ENCODE measurements at places on chromosomes 6 and 20.

DNA sequence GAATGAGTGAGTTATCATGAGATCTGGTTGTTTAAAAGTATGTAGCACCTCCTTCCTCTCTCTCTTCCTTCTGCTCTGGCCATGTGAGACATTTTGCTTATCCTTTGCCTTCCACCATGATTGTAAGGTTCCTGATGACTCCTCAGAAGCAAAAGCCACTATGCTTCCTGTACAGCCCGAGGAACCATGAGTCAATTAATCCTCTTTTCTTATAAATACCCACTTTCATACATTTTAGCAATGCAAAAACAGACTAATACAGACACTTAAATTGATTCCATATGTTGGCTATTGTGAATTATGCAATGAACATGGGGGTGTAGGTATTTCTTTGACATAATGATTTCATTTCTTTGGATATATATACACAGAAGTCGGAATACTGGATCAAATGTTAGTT is 792.8 kb upstream of the EYS start:
- no peak for DNase-seq
- no peaks in the 10 kb centered on the region for H3K36me3 ChIP-seq
- no peak overlapping the region for H3K4me3 ChIP-seq
- H3K4me1 ChIP-seq, result no peaks in the 10 kb centered on the region

- H3K4me1 ChIP-seq, result peaks cover 11% of the 10 kb centered on the region
- H3K27ac ChIP-seq, result no peak overlapping the region
These were observed 195.7 kb downstream of the CENPW start for GRCh38 chr6:126535595-126535994.

GRCh38 chr6:120129228-120129627 is 779.7 kb upstream of the MAN1A1 start:
- H3K27ac ChIP-seq, result no peak overlapping the region
- no peak for DNase-seq
- H3K27me3 ChIP-seq, result no peaks in the 10 kb centered on the region
- no peaks in the 10 kb centered on the region for H3K36me3 ChIP-seq

- no peaks in the 10 kb centered on the region for H3K36me3 ChIP-seq
- H3K4me1 ChIP-seq, result no peaks in the 10 kb centered on the region
- no peak overlapping the region for H3K27ac ChIP-seq
- H3K27me3 ChIP-seq, result no peaks in the 10 kb centered on the region
- no peak overlapping the region for H3K4me3 ChIP-seq
These were observed 44.9 kb upstream of the BCAS1 start for GRCh38 chr20:54115172-54115854.

DNA sequence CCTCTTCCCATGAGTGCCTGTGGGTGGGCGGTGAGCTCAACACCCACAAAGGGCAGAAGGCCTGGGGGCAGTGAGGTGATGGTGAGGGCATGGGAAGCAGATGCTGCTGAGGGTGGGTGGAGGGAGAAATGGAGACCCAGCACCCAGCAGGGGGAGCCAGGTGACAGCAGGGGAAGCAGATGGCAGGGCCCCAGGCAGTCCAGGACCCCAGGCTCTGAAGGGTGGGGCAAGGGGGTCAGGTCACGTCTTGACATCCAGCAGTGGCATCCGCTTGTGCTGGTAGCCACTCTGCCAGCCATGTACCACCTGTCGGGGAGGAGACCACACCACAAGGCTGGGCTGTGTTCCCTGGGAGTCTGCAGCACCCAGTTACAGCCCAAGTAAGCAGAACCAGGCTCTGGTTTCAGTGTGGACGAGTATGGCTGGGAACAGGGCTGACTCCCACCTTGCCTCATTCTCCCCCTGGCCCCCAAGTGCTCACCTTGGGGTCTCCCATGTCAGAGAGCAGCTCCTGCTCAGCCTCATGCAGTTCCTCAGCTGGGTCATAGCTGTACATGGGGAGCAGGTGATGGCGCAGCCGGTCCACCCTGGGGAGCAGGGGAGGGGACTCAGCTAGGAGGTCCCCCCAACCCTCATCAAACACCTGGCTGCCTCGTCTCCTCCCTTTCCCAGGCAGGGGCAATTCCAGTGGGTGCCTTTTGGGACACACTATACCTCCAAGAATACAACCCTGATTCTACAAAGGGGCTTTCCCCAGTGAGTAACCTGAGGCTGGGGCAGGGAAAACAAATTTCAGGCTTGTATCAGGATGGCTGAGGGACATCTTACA is 2.0 kb downstream of the SMIM29 start:
- H3K4me1 ChIP-seq, result peaks cover 23% of the 10 kb centered on the region
- H3K27me3 ChIP-seq, result no peaks in the 10 kb centered on the region
- DNase-seq, result no peak
- H3K36me3 ChIP-seq, result no peaks in the 10 kb centered on the region
- no peak overlapping the region for H3K4me3 ChIP-seq
- no peak overlapping the region for H3K27ac ChIP-seq

GRCh38 chr20:8432435-8433148 is 300.5 kb downstream of the PLCB1 start:
- no peaks in the 10 kb centered on the region for H3K36me3 ChIP-seq
- no peak overlapping the region for H3K27ac ChIP-seq
- DNase-seq, result no peak

- no peaks in the 10 kb centered on the region for H3K36me3 ChIP-seq
- no peaks in the 10 kb centered on the region for H3K27me3 ChIP-seq
- DNase-seq, result no peak
- H3K27ac ChIP-seq, result no peak overlapping the region
- H3K4me3 ChIP-seq, result no peak overlapping the region
These were observed 25.8 kb downstream of the SLC2A12 start for GRCh38 chr6:134026597-134026996.

GRCh38 chr6:75760320-75760719 is 11.3 kb downstream of the MYO6 start:
- no peak overlapping the region for H3K4me3 ChIP-seq
- H3K27ac ChIP-seq, result no peak overlapping the region
- DNase-seq, result no peak
- H3K4me1 ChIP-seq, result no peaks in the 10 kb centered on the region
- H3K36me3 ChIP-seq, result no peaks in the 10 kb centered on the region
- H3K27me3 ChIP-seq, result no peaks in the 10 kb centered on the region

DNA sequence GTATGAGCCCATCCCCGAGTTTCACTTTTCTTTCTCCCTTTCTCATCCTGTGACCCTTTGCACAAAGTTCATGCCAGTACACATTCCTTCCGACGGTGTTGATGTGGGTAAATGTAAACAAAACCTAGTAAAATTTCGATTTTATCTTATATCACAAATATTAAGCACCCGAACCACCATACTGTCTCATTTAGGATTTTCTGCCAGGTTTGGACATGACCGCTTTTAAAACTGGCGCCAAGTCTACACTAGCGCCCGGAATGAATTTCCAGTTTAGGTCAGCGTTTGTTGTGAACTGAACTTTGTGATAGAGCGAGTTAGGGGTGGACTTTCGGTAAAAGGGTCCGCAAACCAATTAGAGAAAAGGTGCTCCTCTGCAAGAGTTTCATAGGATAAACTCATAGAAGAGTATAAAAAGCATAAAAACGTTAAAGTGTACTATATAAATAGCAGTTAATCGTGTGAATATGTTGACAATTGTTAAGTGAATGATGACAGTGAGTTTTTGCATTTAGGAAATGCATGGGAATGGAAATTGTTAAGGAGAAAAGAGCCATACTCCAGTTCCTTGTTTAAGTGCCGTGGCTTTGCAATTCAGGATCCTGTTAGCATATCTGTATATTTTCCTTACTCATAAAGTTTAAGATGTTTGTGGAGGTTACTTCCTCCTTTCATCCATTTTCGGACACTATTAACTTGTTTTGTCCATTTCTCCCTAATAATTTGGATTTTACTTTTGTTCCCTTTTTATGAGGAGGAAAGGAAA is 937 bp downstream of the AKAP7 start:
- peaks cover 7% of the 10 kb centered on the region for H3K4me1 ChIP-seq
- H3K27me3 ChIP-seq, result no peaks in the 10 kb centered on the region
- H3K4me3 ChIP-seq, result peak overlapping the region; percentile 50
- peak overlapping the region; percentile 89 for H3K27ac ChIP-seq

GRCh38 chr6:10582774-10583508 is 61.8 kb downstream of the GCNT2 start:
- no peak overlapping the region for H3K4me3 ChIP-seq
- H3K27ac ChIP-seq, result peak overlapping the region; percentile 64
- H3K4me1 ChIP-seq, result peaks cover 31% of the 10 kb centered on the region

DNA sequence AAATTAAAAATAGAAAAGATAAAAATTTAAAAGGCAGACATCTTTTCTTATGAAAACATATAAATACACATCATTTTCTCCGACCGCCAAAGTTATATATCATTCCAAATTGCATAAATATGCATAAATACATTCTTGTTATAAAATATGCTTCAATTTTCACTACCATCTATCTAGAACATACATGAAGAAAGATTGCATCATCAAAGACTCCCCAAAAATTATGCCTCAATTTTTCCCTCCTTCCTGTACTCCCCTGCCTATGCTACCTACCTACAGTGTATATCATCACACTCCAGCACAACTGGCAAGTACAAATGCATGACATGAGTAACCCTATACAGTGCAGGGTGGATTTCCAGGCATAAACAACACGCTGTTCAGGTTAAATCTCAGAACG is 49.9 kb upstream of the TENT5A start:
- H3K4me3 ChIP-seq, result no peak overlapping the region
- H3K27me3 ChIP-seq, result no peaks in the 10 kb centered on the region
- H3K27ac ChIP-seq, result no peak overlapping the region
- no peaks in the 10 kb centered on the region for H3K36me3 ChIP-seq
- DNase-seq, result no peak
- H3K4me1 ChIP-seq, result no peaks in the 10 kb centered on the region

- no peak overlapping the region for H3K4me3 ChIP-seq
- no peak overlapping the region for H3K27ac ChIP-seq
- no peak for DNase-seq
- H3K36me3 ChIP-seq, result no peaks in the 10 kb centered on the region
- H3K27me3 ChIP-seq, result no peaks in the 10 kb centered on the region
- H3K4me1 ChIP-seq, result no peaks in the 10 kb centered on the region
These were observed 502.4 kb upstream of the PTCHD4 start for GRCh38 chr6:48613231-48613949.

DNA sequence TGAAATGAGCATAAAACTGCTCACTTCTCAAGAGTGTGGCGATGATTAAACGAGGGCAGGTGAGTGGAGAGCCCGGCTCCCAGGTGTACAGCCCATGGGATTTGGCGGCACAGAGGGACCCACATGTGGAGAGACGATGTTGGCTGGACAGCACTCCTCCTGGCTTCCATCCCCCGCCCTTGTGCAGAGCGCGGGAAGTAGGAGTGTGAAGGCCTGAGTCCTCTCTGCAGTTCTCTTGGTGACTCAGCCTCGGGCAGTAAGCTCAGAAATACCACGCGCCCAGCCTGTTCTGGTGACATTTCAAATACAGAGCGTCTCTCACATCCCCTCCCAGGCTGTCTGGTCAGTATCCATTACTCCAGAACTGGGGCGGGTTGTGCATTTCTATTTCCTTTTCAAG is 94.2 kb upstream of the SRSF6 start:
- H3K36me3 ChIP-seq, result no peaks in the 10 kb centered on the region
- H3K4me1 ChIP-seq, result no peaks in the 10 kb centered on the region
- no peak overlapping the region for H3K4me3 ChIP-seq
- DNase-seq, result no peak
